ENCODE measurements at places on chromosomes 2 and 18.

DNA sequence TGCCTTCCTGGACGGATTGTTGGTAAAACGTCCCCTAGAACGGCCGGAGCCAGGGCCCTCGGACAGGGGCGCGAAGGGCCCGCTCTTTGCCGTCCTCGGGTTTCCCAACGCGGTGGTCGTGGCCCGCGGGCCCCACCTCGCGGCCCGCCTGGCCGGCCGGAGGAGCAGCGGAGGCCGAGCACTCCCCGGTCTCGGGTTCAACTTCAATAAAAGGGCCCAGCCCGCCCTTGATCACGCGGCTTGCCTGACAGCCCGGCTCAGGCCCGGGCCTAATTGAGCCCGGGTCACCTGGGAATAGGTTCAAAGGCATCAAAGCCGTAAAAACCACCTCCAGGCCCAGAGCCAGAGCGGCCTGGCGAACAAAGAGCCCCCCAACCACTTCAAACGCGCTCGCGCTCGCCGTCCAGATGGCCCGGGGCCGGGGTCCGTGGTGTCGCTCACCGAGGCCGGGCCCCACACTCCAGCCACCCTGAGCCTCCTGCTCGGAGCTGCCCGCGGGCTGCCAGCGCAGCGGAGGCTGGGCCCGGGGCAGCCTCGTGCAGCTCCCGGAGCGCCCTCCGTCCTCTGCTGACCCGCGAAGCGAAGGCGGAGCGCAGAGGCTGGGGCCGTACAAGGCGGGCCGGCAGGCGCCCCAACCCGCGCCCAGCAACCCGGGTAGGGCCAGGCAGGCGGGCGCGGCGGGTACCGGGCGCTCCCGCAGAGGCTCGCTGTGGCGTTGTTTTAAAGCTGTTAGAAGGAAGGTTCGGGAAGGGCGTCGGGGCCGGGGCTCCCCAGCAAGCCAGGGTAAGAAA is 1.1 kb upstream of the TWIST2 start:
- no peak for DNase-seq

- no peak for DNase-seq
Observed at GRCh38 chr2:234355808-234356365, 141.0 kb downstream of the ARL4C start.

DNA sequence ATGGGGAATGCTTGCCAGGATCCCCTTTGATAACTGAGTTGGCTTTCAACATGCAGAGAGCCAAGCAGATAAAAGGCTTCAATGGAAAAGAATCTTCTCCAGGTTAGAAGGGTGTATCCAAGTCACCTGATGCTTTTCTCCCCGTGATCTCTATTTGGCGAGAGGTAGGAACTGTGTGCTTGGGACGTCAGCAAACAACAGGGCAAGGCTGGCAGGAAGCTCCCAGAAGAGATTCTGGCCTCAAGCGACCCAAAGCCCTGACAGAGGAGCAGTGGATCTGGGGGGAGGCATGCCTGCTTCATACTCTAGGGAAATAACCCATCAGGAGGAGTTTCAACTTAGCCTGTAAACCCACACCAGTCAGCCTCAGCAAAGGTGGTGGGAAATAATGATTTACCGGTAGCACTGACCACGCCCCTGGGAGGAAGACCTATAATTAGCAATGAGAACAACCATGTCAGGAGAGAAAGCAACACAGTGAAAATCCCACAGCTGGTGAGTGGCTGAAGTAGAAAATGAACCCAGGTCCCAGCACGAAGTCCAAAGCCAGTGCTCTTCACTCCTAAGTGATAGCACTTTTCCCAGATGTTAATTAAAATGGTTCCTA is 76.3 kb upstream of the SEC11C start:
- DNase-seq = no peak

DNA sequence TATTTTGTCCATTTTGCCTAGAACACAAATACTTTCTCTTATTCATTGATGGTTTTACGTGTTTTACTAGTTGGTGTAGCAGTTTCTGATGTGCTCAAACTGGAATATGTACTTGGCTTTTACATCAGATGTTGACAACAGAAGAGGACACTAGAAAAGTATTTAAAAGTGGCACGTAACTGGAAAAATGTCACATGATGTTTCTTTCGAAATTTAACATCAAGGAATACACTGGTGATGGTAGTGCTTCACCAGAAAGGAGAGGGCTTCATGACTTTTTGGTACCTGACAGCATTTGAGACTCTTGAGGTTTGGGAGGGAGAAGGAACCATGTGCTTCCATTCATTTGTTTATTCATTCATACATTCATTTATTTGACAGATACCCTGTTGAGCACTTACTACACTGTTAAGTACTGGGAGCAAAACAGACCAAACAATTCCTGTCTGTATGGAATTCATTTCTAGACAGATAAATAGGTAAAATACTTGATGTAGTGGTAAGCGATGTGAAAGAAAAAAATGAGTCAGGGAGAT is 1.5 kb downstream of the GIGYF2 start:
- DNase-seq = no peak

- DNase-seq = no peak
Observed at GRCh38 chr18:45102863-45103262, 422.2 kb downstream of the SETBP1 start.

- no peak for DNase-seq
Observed at GRCh38 chr2:23460228-23460627, 75.2 kb downstream of the KLHL29 start.

DNA sequence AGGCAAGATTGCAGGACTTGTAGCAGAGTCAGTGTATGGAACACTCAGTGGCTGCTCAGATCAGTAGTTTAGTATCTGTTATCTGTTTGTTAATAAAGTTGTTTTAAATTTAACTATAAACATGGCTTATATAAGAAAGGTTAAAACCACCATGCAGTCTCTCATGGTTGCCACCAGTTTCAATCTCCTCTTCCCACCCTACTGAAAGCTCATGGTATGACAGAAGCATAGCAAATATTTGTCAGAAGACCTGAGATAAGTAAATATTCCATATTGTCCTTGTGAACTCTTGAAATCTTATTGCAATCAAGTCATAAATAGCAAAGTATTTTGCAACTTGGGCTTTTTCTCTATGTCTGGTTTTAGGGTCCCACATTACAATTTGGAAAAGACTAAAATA is 2.1 kb upstream of the COL5A2 start:
- no peak for DNase-seq

DNA sequence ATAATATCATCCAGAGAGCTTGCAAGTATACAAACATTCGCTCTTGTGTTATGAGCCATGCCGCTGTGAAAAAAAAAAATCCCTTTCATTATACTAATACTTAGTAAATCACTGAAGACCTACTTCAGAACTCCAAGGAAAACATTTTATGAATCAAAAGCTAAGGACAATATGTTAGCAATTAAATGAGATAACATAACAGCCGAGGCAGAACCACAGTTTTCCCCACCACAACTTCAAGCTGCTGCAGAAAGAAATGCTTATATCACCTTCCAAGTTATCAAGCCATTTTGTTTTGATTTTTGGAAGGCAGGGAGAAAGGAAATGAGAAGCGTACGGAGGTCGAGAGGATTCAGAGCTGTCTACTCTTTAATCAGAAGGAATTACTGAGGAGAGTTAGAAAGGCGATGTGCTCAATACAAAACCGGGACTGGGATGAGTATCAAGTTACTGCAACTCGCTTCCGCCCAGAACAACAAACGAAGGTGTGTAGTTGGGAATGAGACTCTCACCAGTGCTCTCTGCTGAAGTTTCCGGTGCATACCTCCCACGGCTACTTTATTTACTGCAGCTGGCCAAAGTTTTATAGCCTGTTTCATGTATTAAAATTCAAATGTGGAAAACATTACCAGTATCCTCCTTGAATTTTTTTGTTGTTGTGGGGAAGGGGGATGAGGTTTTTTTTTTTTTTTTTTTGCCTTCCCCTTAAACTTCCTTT is 292.2 kb upstream of the CCDC68 start:
- no peak for DNase-seq

- no peak for DNase-seq
Observed at GRCh38 chr2:200435379-200435778, 74.5 kb downstream of the KCTD18 start.

GRCh38 chr18:24018299-24018886 is 3.8 kb downstream of the TTC39C start:
- DNase-seq = no peak

GRCh38 chr2:145408980-145409379 is 889.1 kb upstream of the ZEB2 start:
- DNase-seq = no peak

DNA sequence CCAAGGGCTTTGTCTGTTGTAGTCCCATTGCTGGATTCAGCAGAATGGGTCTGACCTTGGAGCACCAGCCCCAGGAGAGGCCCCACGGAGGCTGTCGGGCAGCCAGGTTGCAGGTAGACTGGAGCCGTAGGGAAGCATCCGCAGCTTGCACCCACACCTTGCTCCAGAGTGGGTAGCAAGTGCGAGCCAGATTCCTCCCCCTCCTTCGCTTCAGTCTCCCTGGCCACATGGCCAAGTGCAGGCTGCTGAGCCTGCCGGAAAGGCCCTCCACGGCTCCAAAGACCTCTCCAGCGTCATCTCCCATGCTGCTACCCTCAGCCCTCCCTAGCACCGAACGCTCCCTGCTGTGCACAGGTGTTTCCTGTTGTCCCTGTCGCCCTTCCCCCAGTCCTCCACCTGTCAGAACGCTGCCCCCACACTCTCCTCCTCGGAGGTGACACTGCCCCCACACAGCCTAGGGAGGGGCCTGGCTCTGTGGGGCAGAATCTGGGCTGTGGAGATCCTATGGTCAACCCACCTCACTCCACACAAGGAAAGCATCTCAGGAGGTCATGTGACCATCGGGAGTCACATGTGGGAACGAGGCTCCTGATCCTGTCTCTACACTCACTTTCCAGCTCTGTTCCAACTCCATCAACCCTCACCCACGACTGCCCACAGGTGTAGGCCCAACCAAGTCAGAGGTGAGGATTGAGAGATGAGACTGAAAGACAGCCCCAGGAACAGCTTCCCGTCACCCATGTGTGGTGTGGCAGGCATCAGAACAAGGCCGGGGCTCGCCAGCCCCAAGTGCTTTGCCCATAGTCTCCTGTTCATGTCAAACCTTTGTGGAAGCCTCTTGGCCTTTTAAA is 8.3 kb downstream of the KCNF1 start:
- no peak for DNase-seq

DNA sequence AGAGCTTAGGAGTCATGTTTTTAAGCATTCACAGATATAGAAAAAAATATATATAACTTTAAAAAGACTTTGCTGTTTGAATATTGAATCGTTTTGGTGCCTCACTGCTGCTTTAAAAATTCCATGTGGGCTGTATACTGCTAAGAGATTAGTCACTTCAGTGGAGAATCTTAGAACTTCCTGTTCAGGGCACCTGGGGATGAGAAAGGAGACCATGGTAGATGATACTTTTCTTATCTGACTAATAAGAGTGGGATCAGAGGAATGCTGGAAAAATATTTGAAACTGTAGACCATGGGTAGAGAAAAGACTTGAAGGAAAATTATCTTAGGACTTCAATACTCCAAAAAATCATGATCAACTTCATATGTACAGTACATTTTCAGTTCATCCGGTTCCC is 442.2 kb upstream of the SETBP1 start:
- no peak for DNase-seq

DNA sequence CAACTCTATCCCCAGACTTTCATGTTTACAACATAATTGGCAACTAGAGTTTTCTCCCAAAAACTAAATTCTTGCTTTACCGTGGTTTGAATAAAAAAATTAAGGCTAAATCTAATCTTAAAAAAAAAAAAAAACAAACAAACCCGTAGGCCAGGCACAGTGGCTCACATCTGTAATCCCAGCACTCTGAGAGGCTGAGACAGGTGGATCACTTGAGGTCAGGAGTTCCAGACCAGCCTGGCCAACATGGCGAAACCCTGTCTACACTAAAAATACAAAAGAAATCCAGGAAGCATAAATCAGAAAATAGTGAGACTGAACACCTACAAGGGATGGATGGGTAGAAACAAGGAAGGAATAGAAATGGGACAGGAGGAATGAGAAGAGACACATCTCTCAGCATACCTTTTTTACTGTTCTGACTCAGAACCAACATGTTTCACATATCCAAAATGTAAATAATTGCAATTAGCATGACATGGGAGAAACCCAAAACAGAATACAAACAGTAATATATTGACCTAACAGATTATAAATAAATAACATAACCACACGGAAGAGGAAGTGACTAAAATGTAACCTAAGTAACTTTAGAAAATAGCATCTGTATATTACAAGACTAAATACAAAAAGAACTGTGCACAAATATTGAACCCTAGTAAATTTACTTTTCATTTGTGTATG is 17.5 kb downstream of the MGAT4A start:
- no peak for DNase-seq

GRCh38 chr2:237929979-237930378 is 36.8 kb upstream of the UBE2F start:
- DNase-seq = no peak

DNA sequence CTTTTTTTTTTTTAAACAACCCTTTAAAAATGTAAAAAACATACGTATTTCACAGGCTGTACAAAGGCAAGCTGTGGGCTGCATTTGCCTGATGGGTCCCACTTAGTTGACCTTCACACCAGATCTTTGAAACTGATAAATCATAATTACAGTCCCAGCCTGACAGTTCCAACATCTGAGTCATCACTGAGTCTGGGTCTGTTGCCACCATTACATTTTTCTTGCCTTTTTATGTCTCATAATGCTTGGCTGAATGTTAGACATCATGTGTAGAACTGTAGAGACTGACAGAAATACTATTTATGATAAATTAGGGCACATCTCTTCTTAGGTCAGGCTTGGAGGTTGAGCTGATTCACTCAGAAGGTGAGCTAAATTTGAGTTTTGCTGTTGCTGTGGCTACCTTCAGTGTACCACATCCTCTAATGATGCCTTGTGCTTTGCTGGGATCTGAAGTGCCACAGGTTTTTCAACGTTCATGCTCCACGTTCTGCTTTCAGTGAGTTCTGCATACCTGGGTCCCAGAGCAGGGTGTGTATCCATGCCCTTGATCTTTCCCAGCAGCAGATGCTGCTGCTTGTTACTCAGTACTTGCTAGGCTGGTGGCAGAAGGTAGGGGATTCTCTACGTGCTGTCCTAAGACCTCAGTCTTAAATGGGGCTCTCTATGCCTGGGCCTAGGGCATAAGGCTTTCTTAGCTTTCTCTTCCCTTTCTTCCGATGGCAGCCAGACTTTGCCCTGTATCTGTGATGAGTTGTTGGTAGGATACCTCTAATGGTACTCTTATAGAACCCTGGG is 160.6 kb upstream of the SMAD7 start:
- no peak for DNase-seq

GRCh38 chr2:37585295-37585908 is 86.0 kb downstream of the CDC42EP3 start:
- no peak for DNase-seq

GRCh38 chr2:124585277-124585676 is 560.2 kb downstream of the CNTNAP5 start:
- no peak for DNase-seq

DNA sequence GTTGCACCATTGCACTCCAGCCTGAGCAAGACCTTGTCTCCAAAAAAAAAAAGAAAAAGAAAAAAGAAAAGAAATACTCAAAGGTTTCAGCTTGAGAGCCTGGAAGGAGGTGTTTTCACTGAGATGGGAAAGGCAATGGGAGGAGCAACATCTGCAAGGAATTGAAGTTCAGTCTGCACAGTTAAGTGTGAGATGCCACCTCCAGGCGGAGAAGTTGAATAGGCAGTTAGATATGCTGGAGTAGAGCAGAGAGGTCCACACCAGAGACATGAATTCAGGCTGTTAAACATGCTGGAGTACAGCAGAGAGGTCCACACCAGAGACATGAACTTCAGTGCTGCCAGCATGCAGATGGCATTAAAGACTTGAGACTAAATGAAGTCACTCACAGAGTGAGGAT is 41.4 kb upstream of the DTNB start:
- DNase-seq = no peak
